ENCODE measurements at places on chromosomes 1 and 21. TPM values are rescaled to one million over a fixed set of nuclear protein-coding genes. Genes with fewer than 3 reads are reported as not detected.

NR1I3 gene
- polyA plus RNA-seq = not detected

CFHR2 gene
- polyA plus RNA-seq = not detected

NCAM2 gene
- not detected for polyA plus RNA-seq

SLAMF6 gene
- polyA plus RNA-seq = not detected

CLCA4 gene
- polyA plus RNA-seq = not detected

BSND gene
- polyA plus RNA-seq = not detected

NHLH2 gene
- polyA plus RNA-seq = not detected

TACSTD2 gene
- not detected for polyA plus RNA-seq

PAQR6 gene
- polyA plus RNA-seq = 10.6 TPM

KMO gene
- polyA plus RNA-seq = 0.36 TPM

PLCH2 gene
- polyA plus RNA-seq = 0.21 TPM

SHISAL2A gene
- polyA plus RNA-seq = not detected

OR2L3 gene
- not detected for polyA plus RNA-seq

FAM72A gene
- polyA plus RNA-seq = 18.7 TPM

VASH2 gene
- 4.7 TPM for polyA plus RNA-seq

RALGPS2 gene
- polyA plus RNA-seq = 10.2 TPM

GUCA2A gene
- not detected for polyA plus RNA-seq

WLS gene
- polyA plus RNA-seq = 10.9 TPM

RIPPLY3 gene
- 0.46 TPM for polyA plus RNA-seq

CACNA1S gene
- not detected for polyA plus RNA-seq

ZBTB18 gene
- 9.7 TPM for polyA plus RNA-seq

PKLR gene
- polyA plus RNA-seq = not detected

LCE1C gene
- polyA plus RNA-seq = not detected

TEKT2 gene
- polyA plus RNA-seq = not detected

RAB4A gene
- 31.0 TPM for polyA plus RNA-seq

MAP1LC3C gene
- 0.21 TPM for polyA plus RNA-seq

TNNT2 gene
- polyA plus RNA-seq = 0.09 TPM

Data from A549 (cell line).